ENCODE measurements at places on chromosomes 7 and 10.
A peak's percentile ranks its signal among the peaks of the same experiment; 100 is the strongest.

DNA sequence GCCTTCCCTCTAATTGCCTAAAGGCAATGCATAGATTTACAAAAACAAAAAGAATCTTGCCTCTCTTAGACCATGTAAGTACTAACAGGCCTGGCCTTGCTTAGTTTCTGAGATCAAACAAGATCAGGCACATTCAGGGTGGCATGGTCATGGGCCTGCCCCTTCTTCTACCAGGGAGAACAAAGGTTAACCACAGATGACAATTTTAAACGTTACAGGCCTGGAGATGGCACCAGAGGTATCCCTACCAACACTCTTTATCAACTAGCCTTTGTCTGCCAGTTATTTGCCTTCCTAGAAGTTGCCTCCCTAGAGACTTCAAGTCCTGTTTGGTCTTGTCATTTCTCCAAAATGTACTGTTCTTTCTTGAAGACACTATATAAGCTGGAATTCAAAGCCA is 252.6 kb downstream of the DOCK4 start:
- no peak for DNase-seq

DNA sequence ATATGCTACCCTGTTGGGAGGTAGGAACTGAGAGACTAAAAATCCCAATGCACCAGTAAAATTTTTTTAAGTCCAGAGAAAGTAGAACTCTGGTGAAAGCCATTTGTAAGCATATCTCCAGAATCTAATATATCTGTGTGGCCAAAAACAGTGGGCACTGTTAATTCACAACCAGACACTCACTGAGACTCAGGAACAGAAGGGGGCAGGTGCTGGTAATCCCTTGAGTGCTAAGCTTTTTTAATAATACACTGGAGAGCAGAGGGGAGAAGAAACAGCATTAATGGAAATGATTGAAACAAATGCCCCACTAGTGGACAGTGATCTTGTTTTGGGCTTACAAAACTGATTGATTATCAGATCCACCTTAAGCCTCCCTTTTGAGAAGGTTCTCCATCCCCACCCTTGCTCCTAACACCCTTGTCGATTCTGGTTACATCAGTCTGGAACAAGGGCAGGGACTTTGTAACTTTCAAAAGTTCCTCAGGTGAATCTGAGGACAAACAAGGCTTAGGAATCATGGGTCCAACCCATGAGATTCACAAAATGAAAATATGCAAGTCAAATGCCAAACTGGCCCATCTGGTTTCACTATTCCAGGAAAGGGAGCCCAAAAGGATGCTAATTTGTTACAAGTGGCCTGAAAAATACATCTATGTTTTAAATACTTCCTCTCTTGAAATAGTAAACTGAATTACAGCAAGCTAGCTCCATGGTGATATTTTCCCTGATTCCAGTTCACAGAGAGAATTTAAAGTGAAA is 29.7 kb downstream of the PLXNA4 start:
- no peak for DNase-seq

- DNase-seq, result no peak
These were observed 13.8 kb downstream of the BAIAP2L1 start for GRCh38 chr7:98387131-98387530.

DNA sequence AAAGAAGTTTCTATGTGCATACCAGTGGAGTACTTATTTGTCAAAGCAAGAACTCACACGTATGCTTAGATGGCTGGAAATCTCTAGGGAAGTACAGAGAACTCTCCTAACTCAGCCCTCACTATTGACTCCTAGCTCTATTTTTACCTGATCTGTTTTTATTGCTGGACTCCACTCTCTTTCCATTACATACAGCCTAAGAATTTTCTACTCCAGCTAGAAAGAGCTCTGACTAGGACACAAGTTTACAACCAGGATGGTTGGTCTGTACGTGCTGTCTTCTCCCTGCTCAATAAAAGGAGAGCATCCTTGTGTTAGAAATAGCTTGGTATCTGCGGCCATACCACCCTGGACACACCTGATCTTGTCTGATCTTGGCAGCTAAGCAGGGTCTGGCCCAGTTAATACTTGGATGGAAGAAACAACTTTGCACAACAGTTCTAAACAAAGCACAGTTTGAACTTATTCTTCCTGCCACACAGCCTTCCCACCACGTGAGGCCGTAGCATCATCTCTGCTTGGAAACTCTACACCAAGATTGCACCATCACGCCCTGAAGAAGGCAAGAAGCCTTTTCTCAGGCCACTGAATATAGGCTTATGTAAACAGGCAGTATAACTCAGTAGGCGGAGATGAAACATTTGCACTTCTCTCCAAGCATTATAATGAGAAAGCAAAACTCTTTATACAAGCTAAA is 50.7 kb downstream of the KCNMA1 start:
- DNase-seq, result no peak

DNA sequence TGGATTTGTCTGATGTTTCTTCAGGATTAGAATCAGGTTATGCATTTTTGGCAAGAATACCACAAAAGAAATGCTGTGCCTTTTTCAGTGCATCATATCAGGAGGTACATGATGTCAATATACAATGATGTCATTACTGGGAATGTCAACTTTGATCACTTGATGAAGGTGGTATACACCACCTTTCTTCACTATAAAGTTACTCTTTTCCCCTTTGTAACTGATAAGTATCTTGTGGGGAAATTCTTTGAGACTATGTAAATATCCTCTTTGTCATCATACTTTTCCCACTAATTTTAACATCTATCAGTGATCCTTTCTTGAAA is 65.9 kb upstream of the TCF7L2 start:
- DNase-seq, result no peak

GRCh38 chr7:69748530-69748929 is 150.3 kb downstream of the AUTS2 start:
- no peak for DNase-seq

DNA sequence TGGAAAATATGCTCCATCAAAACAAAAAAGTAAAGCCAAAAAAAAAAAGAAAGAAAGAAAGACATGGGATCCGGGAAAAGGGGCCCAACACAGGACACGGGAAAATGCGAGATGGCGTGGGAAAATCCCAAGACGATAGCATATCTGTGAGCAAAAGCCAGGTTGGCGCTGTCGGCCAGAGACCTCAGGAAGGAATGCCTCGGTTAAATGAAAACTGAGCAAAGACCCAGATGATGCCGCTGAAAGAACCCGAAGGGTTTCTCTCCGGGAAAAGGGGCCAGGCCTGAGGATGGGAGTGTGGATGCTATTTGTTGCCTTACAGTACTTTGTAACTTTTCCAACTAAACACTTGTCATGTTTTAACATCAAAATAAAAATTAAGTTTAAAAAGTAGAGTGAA is 49.5 kb upstream of the PPP2R2D start:
- no peak for DNase-seq

GRCh38 chr7:22569586-22570321 is 69.8 kb upstream of the STEAP1B start:
- DNase-seq, result no peak

GRCh38 chr7:65307651-65308299 is 65.9 kb upstream of the ZNF92 start:
- DNase-seq, result peak; percentile 38

DNA sequence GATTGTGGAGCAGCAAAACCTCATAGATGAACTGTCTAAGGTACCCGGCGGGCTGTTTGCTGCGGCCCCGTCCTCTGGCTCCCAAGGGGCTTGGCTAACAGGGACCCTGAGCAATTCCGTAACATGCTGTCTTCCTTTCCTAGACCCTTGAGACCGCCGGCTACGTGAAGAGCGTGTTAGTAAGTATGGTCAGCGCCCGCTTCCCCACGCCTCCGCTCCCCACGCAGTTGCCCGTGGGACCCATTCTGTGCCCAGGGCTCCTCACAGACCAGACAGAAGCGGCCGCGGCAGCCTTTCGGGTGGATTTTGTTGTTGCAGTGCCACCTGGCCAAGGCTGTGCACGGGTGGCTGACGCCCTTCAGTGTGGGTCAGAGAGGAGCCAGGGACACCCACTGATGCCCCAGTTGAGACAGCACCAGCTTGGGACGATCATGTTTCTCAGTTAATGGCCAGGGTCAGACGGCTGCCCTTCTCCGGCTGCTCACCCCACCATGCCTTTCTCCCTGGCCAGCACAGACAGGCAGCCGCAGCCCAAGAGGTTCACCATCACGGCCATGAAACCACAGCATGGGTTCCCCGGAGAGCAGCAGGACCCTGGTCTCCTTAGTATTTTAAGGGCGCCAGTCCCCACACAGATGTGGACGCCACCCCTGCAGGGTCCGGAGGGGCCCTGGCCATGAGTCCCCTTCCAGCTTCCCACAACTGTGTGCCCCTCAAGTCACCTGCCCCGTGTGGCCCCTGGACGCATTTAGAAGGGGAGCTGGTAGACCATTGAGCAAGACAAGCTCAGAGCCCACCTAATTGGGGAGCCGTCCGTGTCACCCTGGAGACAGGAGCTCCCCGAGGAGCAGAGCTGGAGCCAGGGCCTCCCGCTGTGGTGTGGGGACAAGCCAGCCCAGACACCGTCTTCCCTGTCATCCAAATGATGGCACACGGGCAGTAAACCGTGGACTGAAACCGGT is 49.4 kb upstream of the DPYSL4 start:
- DNase-seq, result no peak

GRCh38 chr7:34900891-34901513 is 136.3 kb downstream of the DPY19L1 start:
- no peak for DNase-seq

DNA sequence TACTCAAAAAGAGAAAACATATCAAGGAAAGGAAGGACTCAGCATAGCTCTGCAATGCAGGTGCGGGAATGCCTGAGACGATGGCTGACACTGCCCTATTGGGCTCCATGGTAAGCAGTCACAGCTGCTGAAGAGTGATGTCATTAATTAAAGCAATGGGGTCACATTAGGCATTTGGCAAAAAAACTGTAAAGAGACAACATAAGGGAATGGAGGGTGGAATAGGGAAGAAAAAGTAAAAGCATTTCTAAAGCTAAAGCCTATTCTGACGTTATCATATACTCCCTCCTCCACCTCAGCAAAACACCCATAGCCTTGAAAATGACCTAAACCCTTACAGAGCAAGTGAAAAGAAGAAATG is 38.5 kb upstream of the SPOCK2 start:
- DNase-seq, result no peak

- no peak for DNase-seq
These were observed 20.4 kb downstream of the SSMEM1 start for GRCh38 chr7:130227883-130228575.

- DNase-seq, result no peak
These were observed 182.9 kb downstream of the PFKFB3 start for GRCh38 chr10:6385665-6386064.

DNA sequence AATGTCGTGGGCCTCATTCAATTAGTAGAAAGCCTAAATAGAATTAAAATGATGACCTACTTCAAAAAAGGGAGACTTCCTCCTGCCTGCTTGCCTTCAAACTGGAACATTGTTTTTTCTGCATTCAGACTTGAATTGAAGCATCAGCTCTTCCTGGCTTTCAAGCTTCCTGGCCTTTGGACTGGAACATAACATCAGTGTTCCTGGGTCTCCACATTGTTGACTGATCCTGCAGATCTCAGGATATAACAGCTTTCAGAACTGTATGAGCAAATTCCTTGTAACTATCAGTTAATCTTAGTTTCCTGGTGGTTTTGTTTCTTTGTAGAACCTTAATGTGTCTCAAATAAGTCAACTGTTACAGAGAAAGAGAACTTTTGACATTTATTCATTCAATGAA is 18.6 kb downstream of the MAGI2 start:
- no peak for DNase-seq

GRCh38 chr7:12965767-12966166 is 278.3 kb downstream of the ARL4A start:
- no peak for DNase-seq

GRCh38 chr10:62616885-62617590 is 187.5 kb upstream of the ADO start:
- DNase-seq, result no peak

DNA sequence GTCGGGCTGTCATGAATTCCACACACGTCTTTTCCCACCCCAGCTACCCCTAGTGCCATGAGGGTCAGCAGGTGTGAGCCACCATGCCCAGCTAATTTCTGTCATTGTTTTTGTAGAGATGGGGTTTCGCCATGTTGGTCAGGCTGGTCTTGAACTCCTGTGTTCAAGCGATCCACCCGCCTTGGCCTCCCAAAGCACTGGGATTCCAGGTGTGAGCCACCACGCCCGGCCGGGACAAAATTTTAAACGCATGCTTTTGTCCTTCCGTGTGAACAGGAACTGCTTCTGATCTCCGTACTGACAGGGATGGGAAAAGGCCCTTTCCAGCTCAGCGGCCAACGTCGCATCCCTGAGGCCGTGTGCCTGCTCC is 15.6 kb upstream of the ZFAND2A start:
- DNase-seq, result no peak

- DNase-seq, result no peak
These were observed 47.7 kb upstream of the ATRNL1 start for GRCh38 chr10:115045499-115045898.

DNA sequence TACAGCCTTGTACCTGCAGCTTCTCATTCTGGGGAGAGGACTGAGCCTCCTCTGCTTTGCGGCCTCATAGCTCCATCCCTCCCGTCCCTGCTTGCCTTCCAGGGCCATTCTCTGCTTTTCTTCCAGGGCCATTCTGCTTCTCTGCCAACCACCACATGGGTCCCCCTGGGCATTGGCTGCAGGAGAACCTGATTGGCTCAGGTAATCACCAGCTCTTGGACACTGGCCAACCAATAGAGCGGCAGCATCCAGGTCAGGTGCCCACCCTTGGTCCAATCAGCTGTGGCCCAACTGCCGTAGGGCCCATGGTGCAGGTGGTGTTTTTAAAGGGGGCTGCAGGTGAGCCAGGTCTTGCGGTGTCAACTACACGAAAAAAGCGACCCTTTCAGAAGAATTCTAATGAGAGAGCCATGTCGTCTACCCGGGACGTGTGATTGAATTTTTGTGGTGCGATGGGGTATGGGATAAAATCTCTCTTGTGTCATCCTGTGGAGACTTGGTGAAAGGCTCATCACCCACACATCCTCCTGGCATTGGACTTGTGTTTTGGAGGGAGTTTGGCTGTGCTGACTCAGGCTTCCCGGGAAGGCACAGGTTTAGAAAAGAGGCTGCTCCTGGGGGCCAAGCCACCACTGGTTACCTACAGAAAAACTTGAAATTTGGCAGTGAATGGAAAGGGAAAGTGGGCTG is 46.0 kb upstream of the PODXL start:
- DNase-seq, result no peak

- DNase-seq, result no peak
These were observed 83.1 kb downstream of the THSD7A start for GRCh38 chr7:11748884-11749283.

GRCh38 chr10:61612450-61612849 is 50.3 kb upstream of the CABCOCO1 start:
- no peak for DNase-seq
